CD4-positive, alpha-beta T cell treated with Interleukin-15 for 1 hour (primary cell): ENCODE measurements at places on chromosomes 11 and 22.

DNA sequence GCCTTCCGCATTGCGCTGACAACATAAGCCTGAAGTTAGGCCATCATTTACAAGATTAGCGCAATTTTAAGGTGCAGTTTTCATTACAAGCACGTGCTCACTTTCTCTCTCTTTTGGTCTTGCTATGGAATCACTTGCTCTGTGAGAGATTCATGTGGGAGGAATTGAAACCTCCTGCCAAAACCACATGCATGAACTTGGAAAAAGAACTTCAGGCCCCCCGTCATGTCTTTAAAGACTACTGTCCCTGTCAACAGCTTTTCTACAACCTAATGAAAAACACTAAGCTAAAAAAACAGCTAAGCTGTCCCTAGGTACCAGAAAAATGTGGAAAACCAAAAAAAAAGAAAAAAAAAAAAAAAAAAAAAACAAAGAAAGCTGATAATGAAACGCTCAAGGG, 1707.6 kb upstream of the RAG2 start:
- DNase-seq, result no peak

DNA sequence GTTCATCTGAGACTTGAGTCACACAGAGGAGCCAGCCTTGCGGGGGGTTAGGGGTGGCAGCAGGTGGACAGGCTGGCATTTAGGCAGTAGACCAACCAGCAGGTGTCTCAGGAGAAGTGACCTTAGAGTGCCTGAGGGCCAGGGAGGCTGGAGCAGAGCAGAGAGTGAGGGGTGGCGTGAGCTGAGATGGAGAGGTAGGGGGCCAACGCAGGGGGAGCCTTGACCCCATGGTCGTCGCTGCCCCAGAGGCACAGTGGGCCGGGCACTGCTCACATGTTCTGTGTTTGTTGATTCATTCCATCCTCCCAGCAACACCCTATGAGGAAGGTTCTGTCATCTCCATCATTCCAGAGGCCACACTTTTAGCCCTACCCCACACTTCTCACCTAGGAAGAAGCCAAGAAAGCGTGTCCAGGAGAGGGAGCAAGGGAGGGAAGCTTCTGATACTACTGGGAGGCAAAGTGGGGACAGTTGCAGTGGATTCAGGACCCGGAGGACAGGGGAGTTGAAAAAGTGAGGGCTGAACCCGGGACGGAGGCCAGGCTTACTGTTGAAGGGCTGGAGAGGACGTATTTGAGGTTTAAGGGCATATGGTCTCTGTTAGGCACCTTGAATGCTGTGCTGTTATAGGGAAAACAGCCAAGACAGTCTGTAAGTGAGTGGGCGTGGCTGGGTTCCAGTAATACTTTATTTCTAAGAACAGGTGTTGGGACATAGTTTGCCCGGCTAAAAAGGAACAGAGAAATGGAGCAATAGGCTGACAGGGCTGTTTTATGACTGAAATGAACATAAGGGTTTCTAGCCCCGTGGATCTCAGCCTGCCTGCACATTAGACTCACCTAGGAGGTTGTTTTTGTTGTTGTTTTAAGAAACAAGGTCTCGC, 7.3 kb downstream of the SART1 start:
- DNase-seq, result no peak

GRCh38 chr11:70270877-70271648, 573 bp downstream of the PPFIA1 start:
- DNase-seq, result peak; percentile 41

- DNase-seq, result no peak
These were observed 34.8 kb upstream of the DDI1 start for GRCh38 chr11:104001561-104002056.

GRCh38 chr11:35330156-35330889, 89.0 kb downstream of the SLC1A2 start:
- no peak for DNase-seq

- no peak for DNase-seq
These were observed 92.9 kb downstream of the MORC2 start for GRCh38 chr22:30875481-30876215.

GRCh38 chr11:27158456-27159334, 118.1 kb downstream of the BBOX1 start:
- DNase-seq, result no peak

GRCh38 chr11:45285930-45286632, at the start of gene SYT13:
TSS of gene SYT13 (minus strand) at chr11:45286341. CDS start at chr11:45286207, 134 bp downstream.
- DNase-seq, result no peak

DNA sequence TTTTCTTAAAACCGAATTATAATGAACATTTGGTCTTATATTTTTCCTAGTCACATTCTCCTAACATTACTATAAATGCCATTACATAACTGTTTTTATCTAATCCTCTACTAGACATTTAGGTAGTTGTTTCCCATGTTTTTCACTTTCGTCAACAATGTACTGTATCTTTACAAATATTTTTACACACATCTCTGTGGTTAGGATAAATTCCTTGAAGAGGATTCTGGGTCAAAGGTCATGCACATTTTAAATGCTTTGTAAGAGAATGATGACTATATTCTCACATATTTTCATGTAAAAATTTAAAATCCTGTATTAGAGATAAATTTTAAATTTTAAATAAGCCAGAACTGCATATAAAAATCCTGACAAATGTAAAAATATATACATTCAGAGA, 61.3 kb upstream of the CLNS1A start:
- no peak for DNase-seq

GRCh38 chr11:59761993-59762392, 6.8 kb downstream of the STX3 start:
- no peak for DNase-seq

DNA sequence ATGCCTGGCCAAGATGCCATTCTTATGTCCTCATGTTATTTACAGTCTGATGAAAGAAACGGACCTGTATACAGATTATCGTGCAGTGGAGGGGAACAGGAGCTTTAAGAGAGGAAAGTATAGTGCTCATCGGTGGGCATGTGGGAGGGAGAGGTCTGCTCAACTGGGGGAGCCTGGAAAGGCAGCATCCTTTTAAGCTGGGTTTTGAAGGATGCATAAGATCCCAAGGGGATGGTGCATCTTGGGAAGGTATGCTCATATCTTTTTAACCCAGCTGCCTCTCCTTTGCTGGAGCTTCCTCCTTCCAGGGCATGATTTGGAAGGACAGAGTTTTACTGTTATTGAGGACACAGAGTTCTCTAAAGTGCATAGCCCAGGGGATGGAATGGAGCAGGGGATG, 34.8 kb downstream of the MIAT start:
- no peak for DNase-seq
